ENCODE measurements at places on chromosomes 7 and 10.

DNA sequence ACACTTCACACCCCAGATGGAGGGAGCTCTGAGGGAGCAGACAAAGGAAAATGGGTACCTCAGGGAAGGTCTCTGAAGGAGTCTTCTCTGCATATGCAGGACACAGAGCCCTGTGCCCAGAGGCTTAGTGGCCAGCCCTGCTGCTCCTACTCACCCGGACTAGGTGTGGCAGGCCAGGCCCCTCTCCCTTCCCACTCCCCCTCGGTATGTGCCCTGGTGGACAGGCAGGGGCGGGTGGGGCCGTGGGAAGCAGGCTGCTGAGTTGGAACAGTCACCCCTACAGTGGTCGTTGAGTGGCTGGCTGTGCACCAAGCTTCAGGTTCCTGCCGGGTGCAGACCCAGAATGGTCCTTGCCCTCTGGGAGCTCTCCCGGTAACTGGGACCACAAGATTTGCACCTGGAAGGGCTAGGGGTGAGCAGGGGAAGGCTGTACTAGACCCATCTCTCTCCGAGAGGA, 68.6 kb downstream of the ZMIZ1 start:
- DNase-seq: no peak

DNA sequence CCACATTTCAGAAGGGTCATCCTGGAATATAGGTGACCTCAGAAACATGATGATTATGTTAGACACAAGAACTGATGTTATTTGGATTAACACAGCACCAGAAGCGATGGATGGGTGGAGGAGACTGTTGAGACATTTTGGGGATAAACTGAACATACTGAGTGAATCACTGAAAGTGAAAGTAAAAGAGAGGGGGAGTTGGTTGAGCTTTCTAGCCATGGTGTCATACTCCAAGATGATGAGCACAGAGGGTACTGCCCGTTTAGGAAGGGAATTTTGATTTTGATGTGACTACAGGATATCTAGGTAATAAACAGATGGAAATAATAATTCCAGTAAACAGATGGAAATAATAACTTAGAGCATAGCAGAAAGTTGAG, 248.0 kb upstream of the NPY start:
- DNase-seq: no peak

GRCh38 chr10:121891103-121891502, 36.7 kb downstream of the ATE1 start:
- DNase-seq: no peak

DNA sequence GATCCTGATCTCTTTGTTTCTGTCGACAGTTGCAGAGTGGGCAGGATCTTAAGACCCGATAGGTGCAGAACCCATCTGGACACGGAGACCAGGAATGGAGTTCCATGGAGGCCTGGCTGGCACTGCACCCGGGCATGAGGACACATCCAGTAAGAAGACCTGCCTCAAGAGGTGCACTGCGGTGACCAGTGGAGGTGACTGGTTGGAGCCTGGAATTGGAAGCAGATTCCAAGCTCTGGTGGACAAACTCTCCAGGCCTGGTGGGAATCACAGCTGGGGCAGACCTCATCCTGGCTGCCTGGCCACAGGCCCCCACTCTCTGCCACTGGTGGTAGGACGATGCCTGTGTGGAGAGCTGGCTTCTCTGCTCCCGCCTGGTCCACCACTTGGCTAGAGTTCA, 31.0 kb downstream of the ZNF775 start:
- no peak for DNase-seq

GRCh38 chr7:117470777-117471176, 9.0 kb upstream of the CFTR start:
- DNase-seq: no peak

GRCh38 chr10:580778-581177, 108.7 kb downstream of the DIP2C start:
- DNase-seq: no peak

DNA sequence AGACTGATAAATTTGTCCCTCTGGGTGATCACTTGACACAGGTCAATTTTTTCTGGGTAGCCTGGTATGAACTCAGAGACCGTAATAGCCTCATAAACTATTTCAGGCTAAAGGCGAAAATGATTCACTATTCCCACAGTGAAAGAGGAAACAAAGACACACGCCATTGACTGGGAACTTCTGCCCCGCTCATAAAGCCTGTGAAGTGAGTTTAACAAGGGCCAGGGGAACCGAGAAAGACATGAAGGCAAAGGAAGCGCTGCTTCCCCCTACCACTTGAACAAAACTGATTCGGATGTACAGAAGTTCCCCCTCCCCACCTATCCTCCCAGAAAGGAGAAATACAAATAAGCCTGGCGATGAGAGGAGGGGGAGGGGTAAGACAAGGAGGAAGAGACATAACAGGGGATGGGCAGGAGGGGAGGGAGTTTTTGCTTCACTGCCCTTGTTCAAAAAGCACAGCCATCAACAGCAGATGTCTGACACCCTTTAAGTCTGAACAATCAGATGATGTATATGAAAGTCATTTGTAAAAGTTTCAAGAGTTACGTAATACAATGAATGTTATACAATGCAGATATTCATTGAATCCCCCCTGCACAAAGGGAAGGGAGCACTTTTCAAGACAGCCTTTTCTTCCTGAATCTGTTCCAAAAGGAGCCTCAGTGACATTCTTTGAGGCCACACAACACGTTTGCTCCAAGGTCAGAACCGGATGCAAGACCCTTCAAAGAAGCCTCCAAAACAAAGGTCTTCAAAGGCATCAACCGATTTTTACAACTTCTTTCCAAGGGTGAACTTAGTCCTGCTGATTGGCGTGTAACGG, 734 bp downstream of the ABCB4 start:
- no peak for DNase-seq

DNA sequence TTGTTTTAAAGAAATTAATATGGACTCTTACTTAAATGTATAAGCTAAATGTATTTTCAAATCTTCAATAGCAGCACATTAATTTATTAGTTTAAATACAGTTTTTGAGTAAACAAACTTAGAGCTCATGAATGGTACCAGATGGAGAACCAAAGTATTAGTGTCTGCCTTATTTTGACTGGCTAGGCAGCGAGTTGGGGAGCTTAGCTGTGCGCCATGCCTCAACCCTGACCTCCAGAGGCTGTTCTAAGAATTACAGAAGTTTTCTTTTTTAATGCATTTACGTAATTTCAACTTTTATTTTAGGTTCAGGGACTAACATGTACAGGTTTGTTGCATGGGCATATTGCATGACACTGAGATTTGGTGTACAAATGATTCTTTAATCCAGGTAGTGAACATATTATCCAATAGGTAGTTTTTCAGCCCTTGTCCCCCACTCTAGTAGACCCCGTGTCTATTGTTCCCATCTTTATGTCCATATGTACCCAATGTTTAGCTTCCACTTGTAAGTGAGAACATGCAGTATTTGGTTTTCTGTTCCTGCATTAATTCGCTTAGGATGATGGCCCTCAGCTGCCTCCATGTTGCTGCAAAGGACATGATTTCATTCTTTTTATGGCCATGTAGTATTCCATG, 166.8 kb downstream of the IQUB start:
- DNase-seq: no peak

DNA sequence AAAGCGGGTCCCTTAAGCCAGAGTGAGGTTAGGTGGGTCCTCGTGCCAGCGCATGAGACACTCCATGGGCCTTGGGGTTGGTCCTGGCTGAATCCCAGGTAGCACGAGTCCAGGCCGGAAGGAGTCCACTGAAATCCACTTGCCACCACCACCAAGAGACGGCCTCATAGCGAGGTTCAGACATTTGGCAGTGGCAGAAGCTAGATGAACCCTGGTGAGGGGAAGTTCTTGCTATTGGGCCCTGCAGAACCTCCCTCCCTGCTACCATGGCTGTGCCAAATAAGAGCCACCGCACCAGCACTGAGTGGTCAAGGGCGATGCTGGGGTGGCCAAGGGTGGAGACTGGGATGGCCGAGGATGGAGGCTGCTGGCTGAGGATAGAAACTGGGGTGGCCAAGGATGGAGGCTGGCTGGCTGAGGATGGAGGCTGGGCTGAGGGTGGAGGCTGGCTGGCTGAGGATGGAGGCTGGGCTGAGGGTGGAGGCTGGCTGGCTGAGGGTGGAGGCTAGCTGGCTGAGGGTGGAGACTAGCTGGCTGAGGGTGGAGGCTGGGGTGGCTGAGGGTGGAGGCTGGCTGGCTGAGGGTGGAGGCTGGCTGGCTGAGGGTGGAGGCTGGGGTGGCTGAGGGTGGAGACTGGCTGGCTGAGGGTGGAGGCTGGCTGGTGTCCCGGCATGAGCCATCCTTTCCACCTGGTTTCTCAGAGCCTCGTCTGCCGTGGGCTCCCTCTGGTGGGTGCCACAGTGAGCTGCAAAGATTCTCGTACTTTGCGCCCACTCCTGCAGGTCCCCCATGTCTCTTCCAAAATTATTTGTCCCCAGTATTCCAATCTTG, 88.2 kb downstream of the ELFN1 start:
- DNase-seq: no peak

- no peak for DNase-seq
Measured at GRCh38 chr7:31851119-31851518, 164.1 kb downstream of the PPP1R17 start.

GRCh38 chr10:63173468-63174232, 40.5 kb downstream of the NRBF2 start:
- no peak for DNase-seq

- no peak for DNase-seq
Measured at GRCh38 chr10:77400033-77400432, 237.6 kb downstream of the KCNMA1 start.

DNA sequence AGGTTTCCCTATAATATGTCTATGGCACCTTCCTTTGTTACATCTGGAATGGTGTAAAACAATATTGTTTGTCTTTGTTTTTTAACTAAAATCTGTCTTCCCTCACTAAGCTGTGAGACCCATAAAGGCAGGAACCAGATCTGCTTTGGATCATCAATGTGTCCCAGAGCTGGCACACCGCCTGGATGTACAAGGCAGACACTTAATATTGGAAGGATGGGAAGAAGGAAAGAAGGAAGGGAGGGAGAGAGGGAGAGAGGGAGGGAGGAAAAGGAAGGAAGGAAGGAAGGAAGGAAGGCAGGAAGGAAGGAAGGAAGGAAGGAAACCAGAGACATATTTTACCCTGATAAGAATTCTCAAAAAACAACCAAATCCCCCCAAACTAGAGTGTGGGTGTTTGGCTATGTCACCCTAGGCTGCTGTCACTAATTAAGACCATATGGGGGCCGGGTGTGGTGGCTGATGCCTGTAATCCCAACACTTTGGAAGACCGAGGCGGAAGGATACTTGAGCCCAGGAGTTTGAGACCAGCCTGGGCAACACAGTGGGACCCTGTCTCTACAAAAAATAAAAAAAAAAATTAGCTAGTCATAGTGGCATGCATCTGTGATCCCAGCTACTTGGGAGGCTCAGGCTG, 59.6 kb downstream of the SH3PXD2A start:
- no peak for DNase-seq

DNA sequence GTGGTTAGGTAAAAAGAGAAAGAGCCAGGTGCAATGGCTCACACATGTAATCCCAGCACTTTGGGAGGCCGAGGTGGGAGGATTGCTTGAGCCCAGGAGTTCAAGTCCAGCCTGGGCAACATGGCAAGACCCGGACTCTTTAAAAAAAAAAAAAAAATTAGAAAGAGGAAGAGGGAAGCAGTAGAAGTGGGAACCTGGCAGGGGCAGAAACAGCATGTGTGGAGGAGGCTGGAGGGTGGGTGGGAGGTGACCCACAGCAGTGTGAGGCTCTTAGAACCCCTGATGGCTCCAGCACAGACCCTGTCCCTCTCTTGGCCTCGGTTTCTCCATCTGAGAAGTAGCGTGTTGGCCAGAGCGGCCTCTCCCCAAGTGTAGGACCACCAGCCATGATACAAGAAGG, 4.9 kb upstream of the CCL24 start:
- no peak for DNase-seq

GRCh38 chr10:118729641-118730258, 25.0 kb downstream of the CACUL1 start:
- no peak for DNase-seq
